Activated CD4-positive, alpha-beta T cell treated with anti-CD3 and anti-CD28 coated beads, Interleukin-2, Interleukin-4, amounts not matched to agents 100 ng/mL and 50 ng/mL, durations not matched to agents 16 hours and 8 hours (primary cell): ENCODE measurements at places on chromosomes 4 and X.
A peak's percentile ranks its signal among the peaks of the same experiment; 100 is the strongest.

DNA sequence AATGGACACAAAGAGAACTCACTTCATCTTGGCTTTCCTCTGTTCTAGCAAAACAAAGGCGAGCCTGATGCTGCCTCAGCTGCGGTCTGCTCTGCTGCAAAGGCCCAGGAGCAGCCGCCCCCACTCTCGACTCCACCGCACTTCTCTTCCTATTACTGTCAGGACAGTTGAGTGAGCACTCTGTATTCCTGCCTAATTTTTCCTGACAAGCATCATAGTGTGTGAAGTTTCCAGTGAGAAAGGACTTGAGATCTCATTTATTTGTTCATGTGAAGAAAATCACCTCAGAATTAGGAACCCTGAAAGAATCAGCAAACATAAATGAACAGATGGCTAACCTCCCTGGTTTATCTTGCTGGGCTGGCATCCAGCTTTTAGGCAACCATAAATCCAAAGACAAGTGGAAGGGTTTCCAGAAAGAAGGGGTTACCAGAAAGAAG is 15.6 kb downstream of the SCARB2 start:
- DNase-seq: no peak

GRCh38 chr4:184267206-184267608 is 49.5 kb upstream of the ENPP6 start:
- DNase-seq: no peak

GRCh38 chr4:174120446-174121295 is 162.8 kb downstream of the FBXO8 start:
- DNase-seq: peak; percentile 44

DNA sequence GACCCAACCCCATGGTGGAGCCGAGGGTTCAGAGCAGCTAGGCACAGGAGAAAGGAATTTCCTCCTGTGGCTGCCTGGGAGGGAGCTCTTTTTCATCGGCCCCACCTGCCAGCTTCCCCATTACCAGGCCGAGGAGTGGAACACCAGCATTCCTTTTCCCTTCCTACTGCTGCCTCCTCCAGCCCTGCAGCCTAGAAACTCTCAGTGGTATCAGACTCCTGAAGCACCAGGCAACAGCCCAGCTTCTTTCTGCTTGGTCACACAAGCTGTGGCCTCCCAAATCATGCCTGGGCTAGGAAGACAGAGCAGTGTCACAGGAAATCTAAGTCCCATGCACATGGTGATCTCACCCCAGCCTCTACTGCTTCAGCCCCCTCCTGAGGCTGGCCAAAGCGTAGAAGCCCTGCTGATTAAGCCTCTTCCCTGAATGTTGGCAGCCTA is 30.1 kb downstream of the RTL5 start:
- no peak for DNase-seq

GRCh38 chr4:181507938-181508337 is 735.3 kb upstream of the TENM3 start:
- no peak for DNase-seq

GRCh38 chr4:145587088-145587754 is 32.0 kb upstream of the MMAA start:
- DNase-seq: no peak

DNA sequence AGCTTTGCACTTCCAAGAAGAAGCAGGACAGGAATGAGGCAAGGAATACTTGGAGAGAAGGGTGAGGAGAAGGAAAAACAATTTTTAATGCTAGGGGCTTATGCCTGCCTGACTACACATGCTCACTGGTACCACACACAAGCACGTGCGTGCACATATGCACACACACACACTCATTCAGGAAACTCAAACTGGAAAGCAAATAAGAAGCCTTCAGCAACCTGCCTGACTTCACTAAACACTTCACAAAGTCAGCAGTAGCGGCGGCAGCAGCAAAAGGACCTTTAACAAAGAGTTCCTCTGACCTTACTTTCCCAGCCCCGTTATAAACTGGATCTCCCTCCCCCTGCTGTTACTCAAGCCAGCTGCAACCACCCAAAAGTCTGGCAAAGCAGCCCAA is 3.3 kb downstream of the ZDHHC9 start:
- DNase-seq: no peak

DNA sequence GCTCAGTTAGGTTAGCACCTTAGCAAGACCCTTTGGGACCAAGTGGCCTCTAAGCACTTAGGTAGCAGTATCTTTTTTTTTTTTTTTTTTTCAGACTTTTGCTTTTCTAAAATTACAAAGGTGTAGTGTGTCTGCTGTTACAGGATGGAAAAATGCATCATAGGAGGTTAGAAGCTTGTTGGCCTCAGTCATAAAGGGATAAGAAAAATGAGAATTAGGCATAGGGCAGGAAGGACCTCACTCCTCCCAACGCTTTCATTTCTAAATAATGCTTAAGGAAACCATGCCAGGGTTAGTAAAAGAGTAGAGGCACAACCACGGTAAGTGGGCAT is 148.4 kb upstream of the PLAC1 start:
- DNase-seq: no peak

- no peak for DNase-seq
These were observed 26.5 kb downstream of the GBA3 start for GRCh38 chr4:22719218-22719617.

GRCh38 chrX:150308041-150308440 is 55.1 kb upstream of the MAMLD1 start:
- no peak for DNase-seq

DNA sequence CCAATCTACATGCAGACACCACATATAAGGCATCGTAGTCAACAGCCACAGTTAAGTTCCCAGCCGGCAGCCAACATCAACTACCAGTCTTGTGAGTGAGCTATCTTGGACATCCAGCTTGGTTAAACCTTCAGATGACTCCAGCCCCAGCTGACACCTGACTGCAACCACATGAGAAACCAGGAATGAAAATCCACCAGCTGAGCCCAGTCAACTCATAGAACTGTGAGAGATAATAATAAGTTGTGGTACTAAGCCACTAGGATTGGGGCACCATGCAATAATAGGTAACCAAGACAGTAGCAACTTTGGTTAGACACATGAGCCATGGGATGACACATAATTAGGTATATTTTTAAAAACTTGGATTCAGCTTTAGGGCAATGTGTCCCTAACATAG is 188.1 kb upstream of the BCOR start:
- no peak for DNase-seq

GRCh38 chr4:55543858-55544257 is 2.9 kb downstream of the CLOCK start:
- no peak for DNase-seq

GRCh38 chr4:67535280-67535840 is 9.9 kb downstream of the CENPC start:
- no peak for DNase-seq
